Fibroblast of the aortic adventitia (primary cell): ENCODE measurements at places on chromosomes 6 and 20.

- no peak for DNase-seq
These were observed 29.1 kb upstream of the TMEM14A start for GRCh38 chr6:52641826-52642225.

DNA sequence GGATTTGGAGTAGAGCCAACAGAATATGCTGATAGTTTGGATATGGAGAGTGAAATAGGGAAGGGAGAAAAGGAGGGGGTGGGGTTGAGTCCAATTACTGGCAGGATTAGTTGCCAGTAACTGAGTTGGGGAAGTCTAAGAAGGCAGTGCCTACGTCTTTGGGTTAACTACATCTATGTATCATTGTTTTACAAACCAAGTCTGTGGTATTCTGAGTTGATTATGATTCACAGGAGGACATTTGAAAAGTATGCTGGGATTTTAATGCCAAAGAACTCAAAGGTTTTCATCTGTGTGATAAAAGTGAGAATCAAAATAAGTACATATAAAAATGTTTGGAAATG is 14.7 kb downstream of the DSE start:
- peak; percentile 77 for DNase-seq

- DNase-seq = no peak
These were observed 98.0 kb upstream of the JARID2 start for GRCh38 chr6:15147827-15148226.

GRCh38 chr6:168962886-168963285 is 290.8 kb downstream of the THBS2 start:
- DNase-seq = peak; percentile 40

DNA sequence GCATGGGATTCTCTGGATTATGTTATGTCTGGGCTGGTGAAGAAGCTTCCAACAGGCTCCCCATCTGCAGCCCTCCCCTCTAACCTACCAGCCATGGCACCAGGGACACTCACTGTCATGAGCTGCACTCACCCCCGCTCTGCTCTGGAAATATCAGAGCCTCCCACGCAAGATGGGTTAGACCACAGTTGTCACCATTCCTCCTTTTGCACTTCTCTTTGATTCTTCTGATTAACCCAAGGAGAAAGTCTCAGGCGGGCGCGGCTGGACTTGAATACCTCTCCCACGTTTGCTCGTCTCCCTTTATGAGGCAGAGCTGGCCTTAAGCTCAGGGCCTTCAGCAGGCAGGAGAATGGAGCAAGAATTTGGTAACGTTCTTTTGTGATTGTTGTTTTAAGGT is 128.1 kb downstream of the CEBPB start:
- DNase-seq = no peak

DNA sequence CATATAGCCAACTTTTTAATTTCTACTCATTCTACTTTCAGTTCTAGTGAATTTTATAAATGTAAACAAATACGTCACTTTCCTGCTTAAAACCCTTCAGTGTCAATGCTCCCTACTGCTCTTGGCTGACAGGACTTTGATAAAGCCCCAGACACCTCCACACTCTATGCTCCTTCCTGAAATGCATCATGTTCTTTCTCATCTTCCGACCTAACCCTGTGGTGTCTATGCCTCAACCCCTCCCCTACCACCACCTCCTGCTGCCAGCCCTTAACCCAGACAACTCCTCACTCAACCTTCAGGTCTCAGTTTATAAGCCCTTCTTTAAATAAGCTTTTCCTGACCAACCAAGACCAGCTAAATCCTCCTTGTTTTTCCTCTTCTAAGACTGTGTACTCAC is 19.1 kb downstream of the TLDC2 start:
- DNase-seq = no peak

GRCh38 chr6:10730254-10730653 is 7.4 kb downstream of the TMEM14C start:
- DNase-seq = no peak
